ENCODE measurements at places on chromosomes 7 and 10. TPM values are rescaled to one million over a fixed set of nuclear protein-coding genes. Genes with fewer than 3 reads are reported as not detected.

DNA sequence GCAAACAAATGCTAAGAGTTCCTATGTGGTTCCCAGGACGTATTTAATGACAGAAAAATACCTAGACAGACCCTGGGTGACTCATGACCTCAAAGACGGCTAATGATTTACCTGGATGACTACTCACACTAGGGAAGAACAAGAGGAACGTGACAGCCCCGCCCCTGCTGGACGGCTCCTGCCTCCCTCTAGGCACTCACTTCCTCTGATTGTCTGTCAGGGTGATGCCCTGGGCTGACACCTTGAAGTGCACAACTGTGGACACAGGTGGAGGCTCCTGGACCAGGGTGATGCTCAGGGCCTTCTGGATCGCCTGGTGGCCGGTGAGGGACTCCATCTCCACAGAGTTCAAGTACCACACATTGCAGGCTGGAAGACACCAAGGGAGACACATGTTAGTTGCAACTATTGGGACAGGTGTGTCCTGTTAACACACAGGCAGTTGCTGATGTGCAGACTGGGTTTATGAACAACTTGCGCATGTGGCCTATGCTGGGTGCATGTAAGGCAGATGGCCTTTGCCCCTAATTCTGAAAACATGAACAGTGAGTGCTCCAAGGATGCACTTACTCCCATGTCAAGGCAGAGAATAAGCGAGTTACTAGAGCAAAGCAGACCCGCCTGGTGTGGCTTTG lies 298.3 kb downstream of the TNS3 start:
- DNase-seq = peak; percentile 85

DNA sequence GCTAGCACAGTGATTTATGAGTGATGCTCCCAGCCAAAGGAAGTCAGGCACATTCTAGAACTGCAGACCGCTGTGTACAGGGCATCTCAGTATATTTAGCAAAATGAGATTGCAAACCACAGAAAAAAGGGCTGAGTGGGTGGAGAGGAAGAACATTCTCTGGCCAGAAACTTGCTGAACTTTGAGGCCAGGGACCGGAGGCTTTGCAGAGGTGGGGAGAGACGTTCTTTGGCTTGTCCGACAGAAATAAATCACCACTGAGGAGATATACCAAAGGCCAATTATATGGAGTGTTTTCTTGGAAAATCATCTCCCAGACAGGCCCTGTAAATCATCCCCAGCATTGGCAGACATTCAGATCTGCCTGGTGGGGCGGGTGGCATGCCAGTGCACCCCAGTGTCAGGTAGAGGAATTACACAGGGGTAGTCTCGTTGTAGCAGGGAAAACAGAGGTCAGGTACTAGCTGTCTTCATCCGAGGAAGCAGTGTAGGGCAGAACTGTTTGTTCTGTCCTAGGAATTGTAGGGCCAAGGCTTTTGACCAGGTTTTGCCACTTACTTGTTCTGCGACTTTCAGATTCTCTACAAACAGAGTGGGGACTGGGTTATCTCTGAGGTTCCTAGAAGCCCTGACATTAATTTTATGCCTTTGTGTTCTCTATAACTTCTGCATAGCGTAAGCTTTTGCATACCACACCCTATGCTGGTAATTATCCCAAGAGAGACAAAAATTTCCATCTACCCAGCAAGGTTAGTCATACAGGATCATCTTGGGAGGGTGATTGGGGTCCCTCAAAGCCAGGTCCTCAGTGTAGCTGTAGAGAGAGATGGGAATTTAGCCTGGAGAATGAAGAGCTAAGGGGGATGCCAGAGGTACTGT lies 655.6 kb downstream of the LRMDA start:
- peak; percentile 56 for DNase-seq

The TUBAL3 gene
- total RNA-seq = 53.9 TPM

DNA sequence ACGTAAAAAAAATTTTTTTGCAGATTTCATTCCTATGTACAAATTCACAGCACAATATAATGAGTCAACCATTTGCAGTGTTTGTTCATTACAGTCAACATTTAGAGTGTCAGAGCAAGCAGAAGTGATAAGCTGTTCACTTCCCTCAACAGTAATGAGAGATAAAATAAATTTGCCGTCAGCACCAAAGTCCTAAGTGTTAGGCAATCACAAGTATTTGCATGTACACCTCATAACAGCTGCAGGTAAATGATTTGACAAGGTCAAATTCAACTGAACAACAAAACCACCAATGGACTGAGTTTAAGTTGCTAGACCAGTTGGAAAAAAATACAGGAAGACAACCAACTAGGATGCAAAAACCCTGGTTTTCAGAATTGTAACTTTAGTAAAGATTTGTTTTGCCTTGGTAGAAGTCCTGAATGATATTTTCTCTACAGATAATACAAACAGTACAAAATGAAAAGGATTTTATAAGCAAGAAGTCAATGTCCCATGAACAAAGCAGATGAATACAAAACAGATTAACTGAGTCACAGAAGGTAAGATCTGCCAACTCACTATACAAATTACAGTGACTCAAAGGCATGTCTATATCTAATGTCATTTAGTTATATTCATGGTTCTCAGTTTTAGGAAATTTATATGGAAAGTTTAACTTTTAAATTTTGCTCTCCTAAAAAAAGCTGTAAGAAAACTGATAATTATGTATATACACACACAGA lies 10.4 kb downstream of the RAPGEF5 start:
- DNase-seq = no peak

GRCh38 chr10:92177546-92177945 lies 113.3 kb downstream of the CPEB3 start:
- DNase-seq = no peak

- no peak for DNase-seq
These were observed 39.0 kb upstream of the RASGEF1A start for GRCh38 chr10:43305876-43306275.

The CRHR2 gene
- not detected for total RNA-seq

GRCh38 chr7:143003393-143004051 lies 23.4 kb downstream of the OR9A2 start:
- no peak for DNase-seq

The PIP gene
- total RNA-seq = not detected
